Activated CD4-positive, alpha-beta T cell treated with anti-CD3 and anti-CD28 coated beads, Interleukin-2, amount 50 U/mL, for 48 hours (primary cell): ENCODE measurements at places on chromosomes 4 and X.

- DNase-seq = no peak
Observed at GRCh38 chr4:174189392-174190015, 94.0 kb downstream of the FBXO8 start.

GRCh38 chr4:10490996-10491395 lies 33.8 kb upstream of the ZNF518B start:
- DNase-seq = no peak

- DNase-seq = no peak
Observed at GRCh38 chr4:68148800-68149685, 19.4 kb upstream of the TMPRSS11F start.

GRCh38 chr4:138347561-138347960 lies 105.4 kb upstream of the SLC7A11 start:
- DNase-seq = no peak

- no peak for DNase-seq
Observed at GRCh38 chr4:56575820-56576429, 70.3 kb downstream of the ARL9 start.

DNA sequence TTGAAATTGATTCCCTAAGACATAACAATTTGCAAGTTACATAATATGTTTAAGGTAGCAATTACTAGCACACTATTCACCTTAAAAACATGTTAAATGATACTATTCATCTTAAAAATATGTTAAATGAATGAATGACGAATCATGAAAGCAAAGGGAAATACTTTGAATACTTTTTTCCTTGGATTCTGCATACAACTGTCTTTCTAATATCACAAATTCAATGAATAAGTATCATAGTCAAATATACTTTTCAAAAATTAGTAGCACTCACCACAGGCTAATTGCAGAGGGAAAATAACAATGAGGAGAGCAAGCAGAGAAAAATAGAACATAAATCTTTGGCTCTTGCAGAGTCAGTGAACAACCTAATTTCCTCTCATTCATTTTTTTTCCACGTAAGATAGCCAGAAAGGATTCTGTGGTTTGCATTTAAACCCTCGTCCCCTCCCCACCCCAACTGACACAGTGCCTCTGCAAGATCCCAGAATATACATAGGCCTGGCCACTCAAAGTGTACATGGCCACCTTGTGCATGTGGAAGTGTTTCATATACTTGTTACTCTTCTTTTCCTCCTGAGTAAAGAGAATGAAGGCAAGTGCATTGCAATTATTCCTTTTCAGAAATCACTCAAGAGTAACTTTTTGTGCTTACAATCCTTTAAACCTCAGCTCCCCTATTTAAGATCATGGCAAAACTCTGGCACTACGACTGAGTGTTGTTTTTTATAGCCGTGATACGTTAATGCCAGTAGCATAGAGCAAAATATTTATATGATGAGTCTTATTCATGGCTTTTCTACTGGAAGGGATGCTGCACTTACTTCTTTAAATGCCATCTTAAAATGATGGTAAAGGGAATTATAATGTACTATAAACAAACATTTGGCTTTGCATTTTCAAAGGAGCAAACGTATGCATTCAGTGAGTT lies 236.4 kb downstream of the PDGFC start:
- no peak for DNase-seq

DNA sequence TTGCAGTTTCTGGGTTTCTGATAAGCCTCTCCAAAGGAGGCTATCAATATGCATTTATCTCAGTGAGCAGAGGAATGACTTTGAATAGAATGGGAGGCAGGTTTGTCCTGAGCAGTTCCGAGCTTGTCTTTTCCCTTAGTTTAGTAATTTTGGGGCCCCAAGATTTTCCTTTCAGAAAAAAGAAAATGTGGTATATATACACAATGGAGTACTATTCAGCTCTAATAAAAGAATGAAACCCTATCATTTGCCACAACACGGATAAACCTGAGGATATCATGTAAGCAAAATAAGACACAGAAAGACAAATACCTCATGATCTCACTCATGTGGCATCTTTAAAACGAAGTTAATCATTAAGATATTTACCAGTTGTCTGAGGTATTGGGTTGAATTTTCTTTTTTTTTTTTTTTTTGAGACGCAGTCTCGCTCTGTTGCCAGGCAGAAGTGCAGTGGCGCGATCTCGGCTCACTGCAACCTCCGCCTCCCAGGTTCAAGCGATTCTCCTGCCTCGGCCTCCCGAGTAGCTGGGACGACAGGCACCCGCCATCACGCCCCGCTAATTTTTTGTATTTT lies 540 bp downstream of the ZNF721 start:
- DNase-seq = no peak

DNA sequence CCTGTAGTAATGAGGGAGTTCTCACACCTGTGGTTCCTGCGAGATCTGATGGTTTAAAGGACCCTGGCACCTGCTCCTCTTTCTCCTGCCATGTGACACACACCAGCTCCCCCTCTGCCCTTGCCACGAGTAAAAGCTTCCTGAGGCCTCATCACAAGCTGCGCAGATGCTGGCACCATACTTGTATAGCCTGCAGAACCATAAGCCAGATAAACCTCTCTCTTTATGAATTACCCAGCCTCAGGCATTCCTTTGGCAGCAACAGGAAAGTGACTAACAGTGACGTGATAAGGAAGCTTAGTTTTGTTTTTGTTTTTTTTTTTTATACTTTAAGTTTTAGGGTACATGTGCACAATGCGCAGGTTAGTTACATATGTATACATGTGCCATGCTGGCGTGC lies 130.9 kb downstream of the AFAP1 start:
- DNase-seq = no peak

DNA sequence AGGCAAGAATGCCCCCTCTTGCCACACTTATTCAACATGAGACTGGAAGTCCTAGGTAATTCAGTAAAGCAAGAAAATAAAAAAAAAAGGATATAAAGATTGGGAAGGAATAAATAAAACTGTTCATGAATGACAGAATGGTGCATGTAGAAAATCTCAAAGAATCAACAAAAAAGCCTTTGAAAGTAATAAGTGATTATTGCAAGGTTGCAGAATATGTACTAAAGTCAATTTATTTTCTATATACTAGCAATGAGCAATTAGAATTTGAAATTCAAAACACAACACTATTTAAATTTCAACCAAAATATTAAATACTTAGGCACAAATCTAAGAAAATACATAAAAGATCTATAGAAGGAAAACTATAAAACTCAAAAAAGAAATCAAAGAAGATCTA lies 58.6 kb downstream of the MAGEA10 start:
- no peak for DNase-seq

GRCh38 chr4:159142241-159142640 lies 39.4 kb downstream of the RAPGEF2 start:
- no peak for DNase-seq

DNA sequence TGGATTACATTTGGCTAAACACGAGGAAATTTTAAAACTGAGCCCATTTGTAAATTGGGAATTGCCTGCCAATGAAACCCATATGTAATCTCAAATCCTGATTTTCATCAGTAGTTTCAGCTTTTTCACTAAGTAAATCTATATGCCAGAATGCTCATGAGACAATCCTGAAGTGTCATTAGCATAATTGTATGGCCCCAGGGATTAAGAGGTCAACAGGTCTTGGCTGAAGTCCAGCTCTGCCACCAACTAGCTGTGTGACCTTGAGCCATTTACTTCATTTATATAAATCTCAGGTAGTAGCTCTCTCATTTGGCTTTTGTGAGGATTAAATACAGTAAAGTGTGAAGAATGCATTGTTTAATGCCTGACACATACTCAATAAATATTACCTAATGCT lies 320.5 kb upstream of the EMCN start:
- no peak for DNase-seq

- DNase-seq = no peak
Observed at GRCh38 chrX:8906299-8906938, 105.2 kb upstream of the FAM9A start.

- DNase-seq = no peak
Observed at GRCh38 chrX:27555514-27555913, 34.6 kb upstream of the DCAF8L2 start.

DNA sequence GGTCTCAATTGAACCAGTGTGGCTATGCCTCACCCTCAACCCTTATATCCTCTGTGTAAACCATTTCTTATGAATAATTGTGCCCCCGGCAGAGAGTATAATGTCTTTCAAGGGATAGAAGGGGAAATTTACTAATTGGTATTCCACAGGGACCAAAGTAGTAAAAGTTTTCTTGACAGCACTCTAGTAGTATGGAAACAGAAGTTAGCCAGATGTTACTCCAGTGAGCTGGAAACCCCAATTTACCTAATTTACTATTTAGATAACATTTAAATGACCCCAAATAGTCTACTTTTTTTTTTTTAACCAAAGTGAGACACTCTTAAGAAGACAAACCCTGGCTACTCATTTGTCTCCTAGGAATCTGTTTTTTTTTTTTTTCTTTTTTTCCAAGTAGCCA lies 32.3 kb downstream of the DTHD1 start:
- DNase-seq = no peak

DNA sequence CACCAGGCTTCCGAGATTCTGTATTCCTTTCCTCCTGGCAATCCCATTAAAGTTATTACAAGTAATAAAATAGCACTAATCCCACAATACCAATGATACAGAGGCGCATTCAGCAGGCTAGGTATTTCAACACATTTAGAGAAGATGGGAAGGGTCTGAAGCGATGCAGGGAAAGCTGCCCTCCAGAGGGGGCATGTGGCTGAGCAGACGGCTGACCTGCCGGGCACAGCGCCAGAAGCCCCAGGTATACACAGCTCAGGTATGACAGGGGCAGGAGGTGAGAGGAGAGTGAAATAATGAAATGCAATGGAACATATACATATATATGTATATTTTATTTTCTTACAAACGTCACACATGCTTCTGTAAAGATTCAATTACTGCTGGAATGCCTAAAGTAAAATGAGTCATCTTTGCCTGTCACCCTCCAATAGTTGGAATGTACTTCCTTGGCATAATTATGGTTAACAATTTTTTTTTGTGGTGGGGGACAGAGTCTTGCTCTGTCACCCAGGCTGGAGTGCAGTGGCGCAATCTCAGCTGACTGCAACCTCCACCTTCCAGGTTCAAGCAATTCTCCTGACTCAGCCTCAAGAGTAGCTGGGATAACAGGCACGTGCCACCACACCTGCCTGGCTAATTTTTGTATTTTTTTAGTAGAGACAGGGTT lies 21.3 kb upstream of the CDKN2AIP start:
- no peak for DNase-seq

- DNase-seq = no peak
Observed at GRCh38 chr4:142363686-142364085, 482.4 kb downstream of the INPP4B start.

DNA sequence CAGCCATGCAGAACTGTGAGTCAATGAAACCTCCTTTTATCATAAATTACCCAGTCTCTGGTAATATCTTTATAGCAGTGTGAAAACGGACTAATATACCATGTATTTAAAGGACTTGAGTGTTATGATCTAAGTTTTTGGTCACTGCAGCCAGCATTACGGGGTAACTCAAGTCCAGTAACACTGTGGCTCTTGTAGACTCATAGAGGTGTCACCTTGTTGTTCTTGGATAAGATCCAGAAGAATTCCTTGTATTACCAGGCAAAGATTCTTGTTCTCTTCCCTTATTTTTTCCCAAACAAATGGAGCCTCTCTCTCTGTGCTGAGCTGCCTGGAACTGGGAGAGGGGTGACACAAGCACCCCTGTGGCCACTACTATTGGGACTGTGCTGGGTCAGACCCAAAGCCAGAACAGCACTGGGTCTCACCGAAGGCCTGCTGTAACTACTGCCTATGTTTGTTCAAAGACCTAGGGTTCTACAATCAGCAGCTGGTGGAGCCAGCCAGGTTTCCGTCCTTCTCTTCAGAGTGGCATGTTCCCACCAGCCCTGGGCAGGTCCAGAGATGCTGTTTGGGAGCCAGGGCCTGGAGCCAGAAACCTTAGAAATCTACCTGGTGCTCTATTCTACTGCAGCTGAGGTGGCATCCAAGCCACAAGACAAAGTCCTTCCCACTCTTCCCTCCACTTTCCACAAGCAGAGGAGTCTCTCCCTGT lies 43.7 kb upstream of the MED14 start:
- no peak for DNase-seq

DNA sequence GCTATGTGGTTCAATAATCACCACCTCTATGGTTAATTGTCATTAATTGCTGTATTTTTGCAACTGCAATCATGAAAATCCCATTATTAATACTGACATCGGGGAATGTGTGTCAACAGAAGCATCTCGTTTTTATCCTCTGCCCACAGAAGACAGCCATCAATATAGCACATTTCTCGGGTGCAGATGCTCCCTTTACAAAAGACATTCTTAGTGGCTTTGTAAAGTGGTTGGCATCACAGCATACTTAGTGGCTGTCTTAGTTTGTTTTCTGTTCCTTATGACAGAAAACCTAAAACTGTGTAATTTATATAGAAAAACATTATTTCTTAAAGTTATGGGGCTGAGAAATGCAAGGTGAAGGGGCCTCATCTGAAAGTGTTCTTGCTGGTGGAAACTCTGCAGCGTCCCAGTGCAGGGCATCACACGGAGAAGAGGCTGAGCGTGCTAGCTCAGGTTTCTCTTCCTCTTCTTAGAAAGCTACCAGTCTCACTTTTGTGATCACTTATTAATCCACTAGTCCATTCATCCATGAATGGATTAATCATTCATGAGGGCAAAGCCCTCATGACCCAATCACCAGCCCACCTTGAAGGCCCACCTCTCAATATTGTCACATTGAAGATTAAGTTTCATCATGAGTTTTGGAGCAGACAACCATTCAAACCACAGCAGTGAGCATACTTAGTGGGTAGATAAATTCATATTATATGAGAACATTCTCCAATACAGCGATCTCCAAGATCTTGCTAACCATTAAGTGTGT lies 1067.7 kb upstream of the PABPC4L start:
- no peak for DNase-seq

DNA sequence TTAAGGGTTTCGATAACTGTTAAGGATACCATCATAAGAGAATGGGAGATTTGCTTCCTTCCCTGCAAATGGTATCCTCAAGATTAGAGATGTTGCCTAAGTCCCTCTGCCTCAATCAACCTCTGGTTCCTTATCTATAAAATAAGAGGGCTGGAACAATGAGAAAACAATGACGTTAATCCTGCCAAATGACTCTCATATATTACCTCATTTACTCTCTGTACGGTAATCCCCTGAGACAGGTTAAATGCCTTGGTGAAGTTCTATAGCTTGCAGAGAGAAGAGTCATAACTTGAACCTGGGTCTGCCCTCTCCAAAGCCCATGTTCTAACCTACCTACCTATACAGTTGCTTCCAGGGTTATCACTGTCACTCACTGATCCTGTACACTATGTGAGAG lies 100.2 kb upstream of the OTUD4 start:
- no peak for DNase-seq
